ENCODE measurements at places on chromosomes 2 and 18.

DNA sequence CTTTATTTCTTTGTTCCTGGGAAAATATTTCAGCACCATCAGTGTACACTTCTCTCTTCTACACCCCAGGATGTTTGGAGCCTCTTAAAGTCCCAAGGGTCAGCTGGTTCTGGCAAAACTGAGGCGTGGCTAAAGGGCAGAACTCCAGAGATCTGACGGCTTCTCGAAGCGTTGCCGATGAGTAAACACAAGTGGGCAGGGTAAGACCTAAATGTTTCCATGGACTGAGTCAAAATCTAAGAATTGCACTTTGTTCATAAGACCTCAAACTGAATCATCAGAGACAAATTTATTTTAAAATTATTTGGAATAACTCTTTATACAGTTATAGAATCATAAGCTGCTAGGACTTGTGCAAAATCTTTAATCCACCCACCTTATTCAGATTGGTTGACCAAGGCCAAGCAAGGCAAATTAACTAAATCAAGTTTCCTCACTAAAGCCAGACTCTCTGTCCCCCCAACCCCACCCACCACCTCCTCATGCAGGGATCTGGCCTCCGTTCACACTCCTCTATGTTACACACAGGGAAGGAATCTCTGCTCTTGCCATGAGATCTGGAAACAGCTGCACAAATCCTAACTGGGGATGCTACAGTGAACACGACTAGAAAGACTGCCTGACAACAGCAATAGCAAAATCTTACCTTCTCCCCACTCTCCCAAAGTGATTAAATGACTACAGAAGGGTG, 342.6 kb upstream of the KLHL29 start:
- no peak for DNase-seq

- DNase-seq, result no peak
These were observed 54.8 kb downstream of the HS6ST1 start for GRCh38 chr2:128263902-128264331.

- no peak for DNase-seq
These were observed 15.4 kb upstream of the MSGN1 start for GRCh38 chr2:17800693-17801458.

GRCh38 chr18:49755489-49755888, 57.8 kb downstream of the ACAA2 start:
- no peak for DNase-seq

DNA sequence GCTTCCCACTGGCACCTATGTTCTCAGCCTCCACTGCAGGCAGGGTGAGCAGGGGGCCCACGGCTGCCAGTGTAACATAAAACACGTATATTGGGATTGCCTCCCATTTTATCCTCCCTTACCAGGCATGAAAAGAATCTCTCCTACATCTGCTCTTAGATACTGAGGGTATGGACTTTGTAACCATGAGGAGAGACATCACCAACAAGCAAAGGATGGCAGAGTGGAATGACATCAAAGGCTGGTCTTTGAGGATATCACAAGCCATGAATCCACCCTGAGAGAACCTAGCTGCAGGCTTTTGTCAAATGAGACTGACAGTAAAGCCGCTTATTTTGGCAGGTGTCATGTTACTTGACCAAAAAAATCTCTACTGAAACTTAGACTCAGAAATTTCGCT, 7.4 kb downstream of the NPHP1 start:
- DNase-seq, result no peak

DNA sequence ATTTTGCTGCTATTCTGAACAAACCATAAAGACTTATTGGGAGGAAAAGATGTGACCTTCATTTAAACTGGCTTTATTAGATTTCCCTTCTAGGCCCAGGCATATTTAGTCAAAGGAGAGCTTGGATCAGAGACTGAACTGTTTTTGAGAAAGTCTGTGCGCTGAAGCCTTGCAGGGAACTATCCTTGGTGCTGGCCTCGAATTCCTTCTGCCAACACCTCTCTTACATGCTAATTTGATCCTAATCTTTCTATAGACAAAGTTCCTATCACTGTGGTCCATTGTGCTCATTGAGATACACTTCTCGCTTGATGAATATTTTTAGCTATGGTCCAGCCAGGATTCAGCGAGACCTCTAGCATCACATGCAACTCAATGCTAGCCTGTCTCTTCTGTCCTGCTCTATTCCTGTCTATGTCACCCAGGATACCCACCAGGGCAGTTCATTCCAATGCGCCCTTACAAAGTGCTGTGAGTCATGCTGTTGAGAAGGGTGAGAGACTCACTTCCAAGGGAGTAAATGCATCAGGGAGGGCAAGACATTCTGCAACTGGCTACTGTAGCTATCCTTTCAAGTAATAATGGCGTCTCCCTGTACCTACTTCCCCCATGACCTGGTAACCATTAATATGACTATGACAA, 356.7 kb upstream of the LYPD1 start:
- DNase-seq, result no peak

Measured in CD4-positive, alpha-beta T cell treated with Interleukin-21 for 1 hour (primary cell).